Brain (organoid and tissue), 16 donors: ENCODE measurements at places on chromosomes 11 and 22.

- peak; percentile 13 for DNase-seq
These were observed 128.9 kb downstream of the CCDC34 start for GRCh38 chr11:27234043-27234668.

DNA sequence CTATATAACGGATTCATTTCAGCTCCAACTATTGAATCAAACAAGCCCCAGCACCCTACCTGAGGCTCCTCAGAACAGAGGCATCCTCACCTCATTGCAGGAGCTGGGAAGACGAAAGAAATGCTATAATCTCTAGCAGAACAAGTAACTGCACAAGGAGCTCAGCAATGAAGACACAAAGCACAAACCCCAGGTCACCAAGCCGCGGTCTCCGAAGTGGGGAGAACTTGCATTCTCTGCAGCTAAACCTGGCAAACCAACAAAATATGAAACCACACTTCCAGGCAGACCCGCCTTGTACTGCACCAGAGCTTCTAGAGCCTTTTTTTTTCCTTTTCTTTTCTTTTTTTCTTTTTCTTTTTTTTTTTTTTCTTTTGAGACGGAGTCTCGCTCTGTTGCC lies 21.8 kb upstream of the CD5 start:
- DNase-seq = no peak

GRCh38 chr11:31995525-31996094 lies 95.3 kb upstream of the RCN1 start:
- no peak for DNase-seq

DNA sequence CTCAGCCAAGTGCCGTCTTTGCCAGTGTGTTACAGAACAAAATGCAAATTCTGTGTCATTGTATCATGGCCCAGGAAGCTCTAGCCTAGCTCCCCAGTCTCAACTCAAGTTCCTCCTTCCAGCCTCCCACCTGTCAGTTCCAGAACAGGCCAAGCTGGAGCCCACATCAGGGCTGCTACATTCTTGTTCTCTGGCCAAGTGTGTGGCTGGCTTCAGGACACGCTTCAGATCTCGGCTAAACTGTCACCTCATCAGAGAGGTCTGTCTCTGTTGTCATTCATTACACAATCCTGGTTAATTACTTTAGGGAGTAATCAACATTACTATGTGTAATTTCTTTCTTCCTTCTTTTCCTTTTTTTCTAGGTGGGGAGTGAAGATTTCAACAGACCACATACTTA lies 347.0 kb upstream of the SYN3 start:
- DNase-seq = no peak

DNA sequence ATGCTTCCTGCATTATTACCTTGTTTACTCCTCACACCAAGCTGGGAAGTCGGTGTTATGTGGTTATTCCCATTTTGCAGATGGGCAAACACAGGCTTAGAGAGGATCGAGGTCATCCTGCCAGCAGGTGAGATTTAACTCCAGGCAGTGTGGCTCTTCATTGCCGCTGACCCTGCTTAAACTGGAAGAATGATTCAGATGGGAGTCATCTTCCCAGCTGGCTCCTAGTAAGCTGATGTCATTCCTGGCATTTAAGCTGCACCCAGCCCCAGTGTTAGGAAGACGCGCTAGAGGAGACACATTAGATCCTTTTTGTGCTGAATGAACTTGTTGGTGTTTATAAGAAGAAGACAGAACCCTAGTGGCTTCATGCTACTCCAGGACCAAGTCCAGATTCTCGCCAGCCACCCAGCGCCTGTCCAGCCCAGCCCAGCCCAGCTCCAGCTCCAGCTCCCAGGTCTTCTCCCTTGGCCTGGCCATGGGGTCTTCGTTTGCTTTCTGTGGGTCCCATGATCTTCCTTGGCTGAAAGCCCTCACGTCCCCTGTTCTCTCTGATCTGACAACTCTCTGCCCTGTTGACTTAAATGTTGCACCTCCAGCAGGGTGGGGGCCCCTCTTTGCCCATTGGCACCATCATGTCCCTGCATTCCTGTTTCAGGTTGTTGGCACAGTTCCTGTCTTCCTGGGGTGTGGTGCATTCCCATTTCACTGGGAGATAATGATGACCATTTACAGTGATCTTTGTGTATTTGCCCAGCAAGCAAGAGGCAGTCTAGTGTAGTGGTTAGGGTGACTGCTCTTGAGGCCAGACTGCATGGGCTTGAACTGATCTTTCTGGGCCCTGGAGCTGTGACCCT lies 13.6 kb downstream of the PARVB start:
- DNase-seq = no peak

- DNase-seq = no peak
These were observed 37.4 kb downstream of the PRDM10 start for GRCh38 chr11:129965248-129965647.

GRCh38 chr11:20097319-20098221 lies 62.7 kb downstream of the DBX1 start:
- no peak for DNase-seq

- DNase-seq = no peak
These were observed 105.1 kb upstream of the B3GAT1 start for GRCh38 chr11:134517115-134517514.

DNA sequence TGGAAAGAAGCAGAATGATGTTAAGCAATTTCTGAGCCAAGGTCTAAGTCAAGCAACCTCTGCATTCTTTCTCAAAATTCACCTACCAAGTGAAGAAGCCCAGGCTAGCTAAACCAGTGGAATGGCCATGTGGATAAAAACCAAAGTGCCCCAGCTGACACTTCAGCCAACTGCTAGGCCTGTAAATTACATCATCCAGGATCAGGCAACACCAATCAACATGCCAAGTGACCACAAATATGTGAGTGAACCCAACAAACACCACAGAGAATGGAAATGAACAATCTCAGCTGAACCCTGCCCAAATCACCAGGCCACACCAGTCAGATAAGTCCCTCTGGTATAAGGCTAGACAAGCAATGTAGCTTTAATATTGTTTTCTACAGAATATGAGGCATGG lies 25.1 kb upstream of the FJX1 start:
- no peak for DNase-seq

GRCh38 chr22:25193548-25193947 lies 6.1 kb upstream of the CRYBB3 start:
- no peak for DNase-seq

DNA sequence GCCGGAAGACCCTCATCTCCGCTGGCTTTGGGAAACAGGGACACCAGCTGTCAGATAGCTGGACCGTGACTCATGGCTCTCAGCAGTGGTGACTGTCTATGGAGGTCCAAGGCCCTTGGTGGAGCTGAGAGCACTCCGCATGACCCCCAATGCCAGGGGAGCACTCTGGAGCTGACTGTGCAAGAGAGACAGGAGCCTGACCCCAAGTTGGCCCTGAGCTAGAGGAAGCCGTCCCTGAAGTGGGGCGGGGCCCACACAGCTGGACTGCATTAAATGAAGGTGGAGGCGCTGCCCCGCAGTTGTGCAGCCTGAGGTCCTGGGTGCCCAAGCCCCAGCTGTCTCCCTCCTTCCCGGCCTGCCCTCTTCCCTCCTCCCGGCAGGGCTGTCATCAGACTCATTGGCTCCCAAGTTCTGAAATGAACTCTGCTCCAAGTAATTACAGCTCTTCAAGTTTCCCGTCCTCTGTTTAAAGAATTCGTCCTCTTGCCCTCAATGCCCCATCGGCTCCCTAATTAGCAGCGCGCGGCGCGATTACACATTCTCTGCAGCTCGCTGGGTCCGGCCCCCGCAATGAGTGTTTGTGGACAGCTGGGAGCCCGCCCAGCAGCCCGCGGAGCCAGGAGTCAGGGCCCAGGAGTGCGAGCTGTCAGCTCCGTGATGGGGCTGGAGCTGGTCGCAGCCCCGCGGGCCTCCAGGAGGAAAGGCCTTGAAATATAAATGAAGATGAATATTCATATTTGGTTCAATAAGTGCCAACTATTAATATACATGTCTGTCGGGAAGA lies 93.2 kb upstream of the LMO1 start:
- DNase-seq = peak; percentile 69

DNA sequence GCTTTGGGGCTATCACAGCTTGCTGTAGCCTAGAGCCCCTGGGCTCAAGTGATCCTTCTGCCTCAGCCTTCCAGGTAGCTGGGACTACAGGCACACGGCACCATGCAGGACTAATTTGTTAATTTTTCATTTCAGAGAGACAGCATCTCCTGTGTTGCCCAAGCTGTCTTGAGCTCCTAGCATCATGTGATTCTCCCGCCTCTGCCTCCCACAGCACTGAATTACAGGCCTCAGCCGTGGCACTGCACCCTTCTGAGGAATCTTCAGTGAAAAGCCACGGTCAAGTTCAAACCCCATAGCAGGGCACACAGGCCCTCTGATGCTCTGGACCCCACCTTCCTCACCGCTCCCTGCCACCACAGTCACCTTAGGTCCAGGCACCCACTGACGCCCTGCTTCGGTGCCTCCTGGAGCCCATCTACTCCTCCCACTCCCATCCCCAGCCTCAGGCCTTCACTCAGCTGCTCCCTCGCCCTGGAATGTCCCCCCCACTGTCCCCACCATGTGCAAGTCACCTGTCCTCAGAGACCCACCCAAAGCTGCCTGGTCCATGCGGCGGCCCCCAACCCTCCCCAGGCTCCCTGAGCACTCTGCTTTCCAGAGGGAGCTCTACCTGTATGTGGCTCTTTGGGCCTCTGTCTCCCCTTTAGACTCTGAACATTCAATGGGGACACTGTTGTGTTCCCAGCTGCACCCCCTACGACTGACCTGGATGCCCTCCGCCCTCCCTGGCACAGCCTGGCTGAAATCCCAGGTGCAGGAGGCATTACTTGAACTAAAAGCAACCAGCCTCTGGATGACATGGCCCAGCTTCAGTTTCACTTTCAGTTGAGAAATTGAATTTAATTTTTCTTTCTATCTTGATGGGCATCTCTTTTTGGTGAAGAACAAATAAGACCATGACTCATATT lies 1.6 kb downstream of the APOL2 start:
- DNase-seq = no peak

- no peak for DNase-seq
These were observed 57.6 kb downstream of the USP47 start for GRCh38 chr11:11899401-11899800.

DNA sequence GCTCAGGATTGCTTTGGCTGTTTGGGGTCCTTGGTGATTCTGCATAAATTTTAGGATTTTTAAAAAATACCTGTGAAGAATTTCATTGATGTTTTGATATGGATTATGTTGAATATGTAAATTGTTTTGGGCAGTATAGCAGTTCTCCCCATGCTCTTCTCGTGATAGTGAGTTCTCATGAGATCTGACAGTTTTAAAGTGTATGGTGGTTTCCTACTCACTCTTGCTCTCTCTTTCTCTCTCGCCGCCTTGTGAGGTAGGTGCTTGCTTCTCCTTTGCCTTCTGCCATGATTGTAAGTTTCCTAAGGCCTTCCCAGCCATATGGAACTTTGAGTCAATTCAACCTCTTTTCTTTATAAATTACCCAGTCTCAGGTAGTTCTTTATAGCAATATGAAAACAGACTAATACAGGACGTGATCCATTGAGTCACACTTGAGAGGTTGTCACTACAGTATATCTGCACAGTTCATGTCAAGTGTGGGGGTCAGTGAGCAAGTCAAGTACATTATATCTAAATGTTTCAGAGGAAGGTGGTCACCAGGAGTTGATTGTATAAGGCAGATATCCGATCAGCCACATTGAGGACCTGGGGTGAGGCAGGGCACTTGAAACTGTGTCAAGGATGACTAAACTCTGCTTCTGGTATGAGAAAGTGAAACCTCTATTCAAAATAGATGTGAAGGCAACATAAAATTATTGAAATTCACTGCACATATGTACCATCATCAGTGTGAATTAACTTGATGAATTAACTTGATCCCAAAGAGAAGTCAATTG lies 70.7 kb upstream of the CCDC179 start:
- no peak for DNase-seq

GRCh38 chr11:83858694-83859093 lies 572.5 kb upstream of the CCDC90B start:
- DNase-seq = no peak

DNA sequence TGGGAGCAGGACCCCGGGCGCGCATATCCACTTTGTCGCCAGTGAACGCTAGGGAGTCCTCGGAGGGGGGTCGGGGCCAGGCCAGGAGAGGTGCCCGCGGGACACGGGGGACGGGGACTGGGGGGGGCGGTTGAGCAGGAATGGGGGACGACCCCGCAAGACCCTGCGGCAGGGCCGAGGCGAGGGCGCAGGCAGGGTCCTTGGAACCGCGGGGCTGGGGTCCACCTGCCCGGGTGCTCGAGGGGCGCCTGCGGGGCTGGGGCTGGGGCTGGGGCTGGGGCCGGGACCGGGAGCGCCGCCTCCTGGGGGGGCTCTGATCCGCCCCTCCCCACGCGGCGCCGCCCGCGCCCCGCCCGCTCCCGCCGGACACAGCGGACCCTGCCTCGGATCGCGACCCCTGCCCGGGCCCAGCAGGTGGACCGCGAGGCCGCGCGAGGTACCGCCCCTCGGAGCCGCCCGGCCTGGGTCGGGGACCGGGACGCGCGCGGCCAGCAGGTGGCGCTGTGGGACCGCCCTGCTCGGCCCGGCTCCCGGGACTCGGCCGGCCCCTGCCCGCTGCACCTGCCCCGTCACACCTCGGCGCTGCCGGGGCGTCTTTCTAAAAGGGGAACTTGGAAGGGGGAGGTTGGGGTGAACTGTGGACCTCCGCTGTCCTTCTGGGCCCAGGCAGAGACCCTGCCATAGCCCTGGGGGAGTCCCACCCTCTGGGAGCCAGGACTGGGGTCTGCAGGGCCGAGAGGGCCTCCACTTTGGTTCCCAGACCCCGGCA lies 11.0 kb downstream of the CRELD2 start:
- DNase-seq = peak; percentile 75

GRCh38 chr11:23280088-23280487 lies 419.8 kb upstream of the CCDC179 start:
- DNase-seq = no peak

DNA sequence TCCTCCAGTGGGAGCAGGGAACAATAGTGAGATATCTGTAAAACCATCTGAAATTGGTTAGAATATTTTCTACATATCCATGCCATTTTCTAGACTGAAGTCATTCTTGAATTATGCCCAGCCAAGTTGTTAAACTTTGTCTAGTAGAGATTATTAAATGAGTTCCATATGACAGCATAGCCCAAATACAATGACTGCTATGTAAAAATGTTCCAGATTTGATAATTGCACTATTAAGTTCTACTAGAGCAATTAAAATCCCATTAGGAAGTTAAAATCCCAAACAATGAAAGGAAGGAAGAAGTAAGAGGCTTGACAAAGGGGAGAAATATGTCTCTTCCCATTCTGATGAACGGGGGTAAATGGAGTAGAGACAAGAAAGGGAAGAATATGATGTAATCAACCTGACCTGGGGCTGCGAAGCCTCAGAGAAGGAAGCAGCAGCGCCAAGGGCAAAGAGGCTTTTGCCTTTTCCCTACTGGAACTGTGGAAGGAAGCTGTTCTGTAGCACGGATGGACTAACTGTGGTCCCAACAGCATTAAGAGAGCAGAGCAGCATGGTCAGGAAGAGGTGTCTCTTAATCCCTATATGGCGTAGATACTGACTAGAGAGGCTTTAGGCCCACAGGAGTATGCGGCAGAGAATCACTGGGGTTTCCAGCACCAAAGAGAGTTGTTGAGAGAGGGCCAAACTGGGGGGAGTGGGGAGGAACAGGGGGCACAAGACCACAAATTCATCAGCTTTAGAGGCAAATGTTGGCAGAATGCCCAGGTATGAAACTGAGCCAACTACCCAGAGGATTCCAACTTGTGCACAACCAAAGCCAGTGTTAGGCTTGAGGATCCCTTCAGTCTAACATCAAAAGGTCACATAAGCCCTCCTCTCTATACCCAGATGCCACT lies 26.7 kb downstream of the RRP8 start:
- peak; percentile 92 for DNase-seq
